ENCODE measurements at places on chromosomes 4 and X.

DNA sequence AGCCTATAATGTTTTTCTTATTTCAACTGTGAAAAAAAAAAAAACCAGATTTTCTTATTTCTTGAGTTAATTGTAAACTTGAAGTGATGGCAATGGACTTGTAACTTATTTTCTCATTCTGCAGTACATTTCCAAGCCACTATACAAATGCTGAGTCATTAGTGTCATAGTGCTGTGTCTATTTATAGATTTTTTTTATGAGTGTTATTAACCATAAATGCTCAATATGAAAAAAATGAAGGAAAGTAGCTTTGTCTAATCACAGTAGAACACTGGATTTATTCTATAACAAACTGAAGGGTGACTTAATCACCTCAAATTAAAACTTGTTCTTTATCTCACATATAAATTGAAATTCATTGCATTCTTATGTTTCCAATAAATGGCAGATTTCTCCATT, 718.6 kb downstream of the CCSER1 start:
- DNase-seq: no peak

- DNase-seq: no peak
Measured at GRCh38 chr4:55086578-55086977, 38.8 kb downstream of the KDR start.

DNA sequence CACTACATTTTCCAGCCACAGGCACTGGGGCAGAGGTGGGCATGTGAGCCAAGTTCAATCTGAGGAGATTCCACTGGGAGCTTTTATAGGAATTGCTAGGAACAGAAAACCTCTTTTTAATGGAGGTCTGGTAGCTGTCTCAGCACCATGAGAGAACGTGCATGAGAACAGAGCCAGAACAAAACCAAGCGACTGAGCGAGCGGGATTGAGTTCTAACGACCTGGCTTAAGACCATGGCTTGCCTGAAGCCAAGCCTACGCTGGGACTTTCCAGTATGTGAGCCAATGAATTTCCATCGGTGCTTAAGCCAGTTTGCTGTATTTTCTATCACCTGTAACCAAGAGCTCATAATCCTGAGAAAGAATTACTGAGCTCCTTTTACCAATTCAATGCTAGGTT, 183.7 kb downstream of the NR3C2 start:
- no peak for DNase-seq

- no peak for DNase-seq
Measured at GRCh38 chr4:173243917-173244658, 75.5 kb downstream of the GALNT7 start.

DNA sequence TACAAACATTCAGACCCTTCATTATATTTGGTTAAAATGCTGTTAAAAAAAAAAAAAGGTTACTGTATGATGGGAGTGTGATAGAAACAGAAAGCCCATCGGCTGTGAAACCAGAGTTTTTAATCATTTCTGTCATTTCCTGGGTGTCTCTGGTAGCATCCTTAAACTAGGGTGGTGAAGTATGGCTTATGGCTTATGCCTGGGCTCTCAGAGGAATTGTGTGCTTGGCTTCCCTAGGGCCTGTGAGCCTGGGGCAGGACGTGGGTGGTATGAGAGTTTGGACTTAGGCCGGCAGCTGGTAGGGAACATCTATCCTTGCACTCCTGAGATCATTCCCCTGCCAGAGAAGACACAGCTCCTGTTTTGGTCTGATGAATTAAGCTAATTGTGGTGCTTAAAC, 52.2 kb downstream of the DCUN1D4 start:
- DNase-seq: no peak

DNA sequence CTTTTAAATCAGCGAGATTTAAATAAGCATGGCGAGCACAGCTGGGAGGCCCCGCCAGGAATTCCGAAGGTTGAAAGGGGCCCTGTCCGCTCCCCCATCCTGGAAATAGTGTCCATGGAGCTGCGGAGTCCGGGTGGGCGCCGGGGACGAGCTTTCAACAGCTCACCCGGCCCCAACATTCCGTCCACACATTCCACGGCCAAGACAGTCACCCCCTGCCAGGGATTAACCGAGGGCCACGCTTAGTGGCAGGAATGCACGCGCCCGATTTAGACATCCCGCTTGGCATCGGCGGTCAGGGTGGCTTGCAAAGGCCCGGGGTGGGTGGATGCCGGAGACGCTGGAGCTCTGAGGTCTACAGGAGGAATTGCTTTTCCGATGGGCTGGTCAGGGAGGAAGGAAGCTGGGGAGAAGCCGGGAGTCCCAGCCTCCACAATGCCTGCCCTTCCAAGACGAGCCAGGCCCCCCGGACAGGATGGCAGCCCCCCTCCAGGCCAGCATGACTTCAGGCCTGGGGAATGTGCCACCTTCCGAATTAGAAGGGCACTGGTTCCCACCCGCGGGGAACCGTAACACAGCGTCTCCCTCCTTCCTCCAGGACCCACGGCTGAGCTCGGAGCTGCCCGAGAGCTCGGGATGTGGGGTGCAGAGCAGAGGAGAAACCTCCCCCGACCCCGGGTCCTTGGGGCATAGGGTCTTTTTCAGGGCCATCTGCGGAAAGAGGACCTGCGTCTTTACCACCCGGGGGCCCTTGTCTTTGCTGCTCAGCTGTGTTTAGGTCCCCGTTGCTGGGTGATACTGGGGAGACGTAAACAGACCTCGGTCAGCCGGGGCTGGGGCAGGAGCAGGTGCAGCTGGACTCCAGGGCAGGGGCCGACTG, 26.9 kb upstream of the PPP2R3B start:
- DNase-seq: no peak

DNA sequence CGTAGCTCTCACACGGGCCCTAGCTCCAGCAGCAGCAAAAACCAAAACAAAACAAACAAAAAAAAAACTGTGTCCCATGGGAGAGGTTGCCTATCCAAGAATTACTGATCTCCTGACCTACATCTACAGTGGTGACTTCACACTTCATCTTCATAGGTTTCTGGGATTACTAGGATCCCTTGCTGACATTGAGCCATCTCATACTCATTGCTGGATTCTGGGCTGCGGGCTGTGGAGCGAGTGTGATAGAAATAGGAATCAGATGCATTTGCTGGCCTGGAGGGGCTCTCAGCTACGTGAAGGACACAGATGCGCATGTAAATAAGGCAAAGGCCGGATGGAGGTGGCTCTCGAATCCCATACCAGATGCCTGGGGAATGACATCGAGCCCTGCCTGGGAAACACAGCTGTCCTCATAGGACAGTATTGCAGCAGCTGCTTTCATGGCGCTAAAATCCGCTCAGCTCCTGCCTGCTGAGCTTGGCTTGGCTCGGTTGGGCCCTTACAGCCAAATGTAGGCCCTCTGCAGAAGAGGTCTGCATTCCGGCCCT, 41.7 kb downstream of the CNGA2 start:
- no peak for DNase-seq

- no peak for DNase-seq
Measured at GRCh38 chr4:119286377-119287002, 35.4 kb downstream of the FABP2 start.

DNA sequence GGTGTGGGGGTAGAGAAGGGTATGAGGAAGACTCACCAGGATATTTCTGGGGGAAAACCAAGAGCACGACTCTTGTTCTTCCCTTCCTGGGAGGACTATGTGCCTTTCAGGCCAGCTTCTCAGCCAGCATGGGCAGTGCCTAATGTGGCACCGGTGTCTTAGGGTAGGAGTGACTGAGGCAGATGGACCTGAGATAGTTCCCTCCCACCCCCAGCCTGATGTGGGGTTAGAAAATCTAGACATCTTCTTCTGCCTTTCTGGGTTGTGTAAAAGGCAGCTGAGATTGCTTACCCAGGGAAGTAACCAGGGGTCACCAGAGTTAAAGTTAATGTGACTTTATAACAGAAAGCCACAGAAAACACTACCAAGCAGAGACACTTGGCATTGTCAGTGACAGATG, 127.3 kb downstream of the TMA16 start:
- DNase-seq: no peak

- DNase-seq: no peak
Measured at GRCh38 chrX:45445745-45446412, 245.2 kb upstream of the DIPK2B start.

GRCh38 chrX:129743821-129744220, 5.0 kb downstream of the XPNPEP2 start:
- DNase-seq: no peak

DNA sequence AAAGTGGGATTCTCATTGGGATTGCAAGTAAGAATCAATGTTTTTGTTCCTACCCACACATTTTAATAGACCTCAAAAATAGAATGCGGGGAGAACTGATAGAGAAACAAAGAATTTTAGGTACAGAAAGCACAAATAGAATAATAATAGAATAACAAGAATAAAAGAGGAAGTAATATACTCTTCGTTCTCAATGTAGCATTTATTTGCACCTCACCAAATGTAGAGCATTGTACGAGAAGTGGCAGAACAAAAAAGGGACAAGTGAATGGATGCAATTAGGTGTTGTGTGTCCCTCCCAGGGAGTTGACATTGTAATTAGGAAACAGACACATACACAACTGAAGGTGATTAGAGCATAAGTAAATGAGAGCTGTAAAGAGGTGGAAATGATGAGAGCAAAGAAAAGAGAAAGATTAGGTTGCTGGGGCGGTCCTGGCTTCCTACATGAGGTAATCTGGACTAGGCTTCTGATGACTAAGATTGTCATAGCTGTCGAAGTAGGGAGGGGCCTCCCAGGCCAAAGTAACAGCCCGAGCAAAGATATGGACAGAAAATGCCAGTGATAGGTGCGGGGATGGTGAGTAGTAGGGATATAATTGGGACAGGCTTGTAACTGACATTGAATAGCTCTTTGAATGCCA, 10.4 kb downstream of the RAB9A start:
- DNase-seq: no peak

Data from activated T-cell treated with anti-CD3 and anti-CD28 coated beads for 24 hours (primary cell).